Right renal pelvis (tissue), 4 donors: ENCODE measurements at places on chromosomes 12 and 14.

DNA sequence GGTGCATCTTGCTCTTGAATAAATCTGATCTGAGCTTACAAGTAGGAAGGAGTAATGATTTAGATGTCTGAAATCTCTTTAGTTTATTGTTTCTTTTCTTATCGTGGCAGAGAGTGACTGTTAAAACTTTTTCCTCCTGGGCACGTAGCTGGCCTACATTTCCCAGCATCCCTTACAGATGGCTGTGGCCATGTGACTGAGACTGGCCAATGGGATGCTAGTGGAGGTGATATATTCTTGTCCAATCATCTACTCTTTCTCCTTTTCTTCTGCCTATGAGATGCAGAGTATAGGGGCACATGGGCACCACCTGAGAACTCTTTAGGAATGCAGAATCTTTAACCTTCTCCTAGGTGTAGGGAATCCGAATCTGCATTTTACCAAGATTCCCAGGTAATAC, 237.3 kb downstream of the RGS6 start:
- DNase-seq = no peak

- DNase-seq = no peak
Measured at GRCh38 chr14:99718811-99719192, 34.7 kb downstream of the CYP46A1 start.

- no peak for DNase-seq
Measured at GRCh38 chr12:7015555-7016370, 2.5 kb downstream of the LPCAT3 start.

- DNase-seq = no peak
Measured at GRCh38 chr12:103964805-103965204, 867 bp upstream of the TDG start.

GRCh38 chr12:124482901-124483799, 84.3 kb downstream of the NCOR2 start:
- no peak for DNase-seq

DNA sequence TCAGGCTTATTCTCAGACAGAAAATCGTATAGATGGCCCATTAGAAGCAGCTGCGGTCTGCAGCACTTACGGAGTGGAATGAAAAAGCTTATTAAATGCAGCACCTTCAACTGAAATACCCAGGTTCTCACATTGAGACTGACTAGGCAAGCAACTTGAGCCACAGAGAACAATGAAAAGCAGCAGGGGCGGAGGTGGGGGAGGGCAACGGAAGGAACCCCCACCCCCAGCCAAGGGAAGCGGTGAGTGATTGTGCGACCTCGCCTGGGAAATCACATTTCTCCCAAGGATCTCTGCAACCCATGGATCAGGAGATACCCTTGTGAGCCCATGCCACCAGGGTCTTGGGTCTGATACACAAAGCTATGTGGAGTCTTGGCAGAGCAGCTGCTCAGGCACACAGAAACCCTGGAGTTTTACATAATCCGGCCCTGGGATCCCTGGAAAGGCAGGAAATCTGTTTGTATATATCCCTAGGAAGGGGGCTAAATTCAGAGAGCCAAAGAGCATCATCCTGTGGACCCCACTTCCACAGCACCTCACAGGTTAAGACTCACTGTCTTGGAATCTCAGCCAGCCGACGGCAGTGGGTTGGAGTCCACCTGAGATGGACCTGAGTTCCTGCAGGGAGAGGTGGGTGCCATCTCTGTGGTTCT, 38.1 kb downstream of the PZP start:
- no peak for DNase-seq

DNA sequence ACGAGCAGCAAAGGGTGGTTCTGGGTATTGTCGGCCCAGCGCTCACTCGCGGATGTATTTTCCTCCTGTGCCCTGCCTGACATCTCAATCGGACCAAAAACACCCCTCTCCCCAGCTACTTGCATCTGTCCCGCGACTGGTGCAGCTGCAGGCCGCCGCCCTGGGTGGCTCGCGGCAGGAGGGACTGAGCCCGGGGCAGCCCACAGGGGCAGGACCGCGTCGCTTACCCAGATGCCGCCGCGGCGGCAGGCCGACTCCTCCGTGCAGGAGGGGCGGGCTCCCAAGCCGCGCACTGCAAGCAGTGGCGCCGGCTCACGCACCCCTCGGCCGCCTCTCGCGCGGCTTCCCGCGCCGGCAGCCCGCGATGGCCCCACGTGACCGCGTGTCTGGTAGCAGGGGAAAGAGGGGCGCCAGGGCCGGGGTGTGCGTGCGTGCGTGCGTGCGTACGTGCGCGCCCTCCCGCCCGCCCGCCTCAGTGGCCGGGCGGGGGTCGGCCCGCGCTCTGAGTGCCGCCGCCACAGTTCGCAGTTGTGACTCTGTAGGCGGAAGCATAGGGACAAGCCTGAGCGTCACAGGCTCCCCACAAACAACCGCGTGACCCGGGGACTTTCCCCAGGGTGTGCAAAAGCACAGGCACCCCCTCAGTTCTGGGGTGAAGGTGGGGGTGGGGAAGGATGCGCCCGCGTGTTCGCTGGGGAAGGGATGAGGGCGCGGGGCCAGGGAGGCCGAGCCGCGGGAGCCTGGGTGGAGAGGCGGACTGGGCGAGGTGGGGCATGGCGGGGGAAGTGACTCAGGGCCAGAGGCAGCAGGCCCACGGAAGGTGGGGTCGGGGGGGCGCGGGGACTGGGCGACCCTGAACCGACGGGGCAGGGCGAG, at the start of gene ZBTB25:
Gene ZBTB25, minus strand, starts transcription at position 405 of the 876 bp plus-strand sequence. CDS start 13,305 bp downstream, outside the sequence.
- DNase-seq = peak; percentile 74

DNA sequence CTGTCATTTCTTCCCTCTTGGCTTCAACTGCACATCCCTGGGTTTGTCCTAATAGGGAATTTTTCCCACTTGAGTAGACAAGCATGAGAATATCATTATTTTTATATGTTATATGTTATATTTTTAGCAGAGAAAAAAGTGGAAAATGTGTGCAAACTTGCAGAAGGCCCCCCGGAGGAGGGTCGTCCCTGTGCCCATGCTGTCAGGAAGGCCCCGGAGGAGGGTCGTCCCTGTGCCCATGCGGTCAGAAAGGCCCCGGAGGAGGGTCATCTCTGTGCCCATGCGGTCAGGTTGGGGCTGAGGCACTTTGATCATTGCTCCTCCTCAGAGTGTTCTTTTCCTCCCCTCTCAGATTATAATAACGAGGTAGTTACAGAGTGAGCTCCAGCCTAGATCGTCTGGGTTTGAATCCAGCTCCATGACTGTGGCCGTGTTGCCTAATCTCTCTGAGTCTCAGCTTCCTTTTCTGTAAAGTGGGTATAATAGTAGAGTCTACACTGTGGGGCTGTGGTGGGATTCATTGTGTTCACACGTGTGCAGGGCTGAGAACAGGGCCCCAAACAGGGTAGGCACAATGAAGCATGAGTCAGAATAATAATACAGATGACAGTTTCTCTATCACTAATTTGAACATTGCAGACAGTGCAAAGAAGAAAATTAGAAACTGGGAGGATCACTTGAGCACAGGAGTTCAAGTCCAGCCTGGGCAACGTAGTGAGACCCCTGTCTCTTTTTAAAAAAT, 33.4 kb downstream of the ELK3 start:
- DNase-seq = no peak

DNA sequence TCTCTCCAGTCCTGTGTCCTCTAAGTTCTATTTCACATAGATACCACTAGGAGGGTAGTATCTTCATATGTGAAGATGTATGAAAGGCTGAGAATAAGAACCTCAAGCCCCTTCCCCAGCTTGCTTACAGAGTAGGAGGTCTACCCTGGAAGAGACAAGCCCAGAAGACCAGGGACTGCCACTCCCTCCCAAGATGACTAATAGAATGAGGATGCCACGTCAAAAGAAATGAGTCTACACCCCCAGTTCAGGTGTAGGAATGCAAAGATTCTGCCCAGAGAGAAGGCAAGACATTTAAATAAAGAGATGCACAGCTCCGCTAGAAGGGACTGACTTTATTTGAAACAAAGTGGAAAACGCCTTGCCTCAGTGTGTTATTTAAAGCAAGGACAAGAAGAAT, 1006.0 kb upstream of the USP15 start:
- DNase-seq = no peak

DNA sequence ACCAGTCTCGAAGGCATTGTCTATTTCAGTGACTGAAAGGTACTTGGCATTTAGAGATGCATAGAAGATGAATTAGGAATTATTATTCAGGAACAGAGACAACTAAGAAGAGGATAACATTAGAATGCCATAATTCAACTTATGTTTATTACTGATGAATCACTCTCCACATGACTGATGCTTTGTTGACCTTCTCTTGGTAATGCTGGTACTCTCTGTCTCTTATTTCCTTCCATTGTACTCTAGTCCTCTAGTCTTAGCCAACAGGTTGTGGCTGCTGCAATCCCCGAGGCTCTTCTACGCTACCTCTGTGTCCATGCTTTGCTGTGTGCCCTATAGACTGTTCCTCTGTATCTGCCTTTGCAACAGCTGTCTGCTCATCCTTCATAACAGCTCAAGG, 652.9 kb downstream of the NRXN3 start:
- no peak for DNase-seq

DNA sequence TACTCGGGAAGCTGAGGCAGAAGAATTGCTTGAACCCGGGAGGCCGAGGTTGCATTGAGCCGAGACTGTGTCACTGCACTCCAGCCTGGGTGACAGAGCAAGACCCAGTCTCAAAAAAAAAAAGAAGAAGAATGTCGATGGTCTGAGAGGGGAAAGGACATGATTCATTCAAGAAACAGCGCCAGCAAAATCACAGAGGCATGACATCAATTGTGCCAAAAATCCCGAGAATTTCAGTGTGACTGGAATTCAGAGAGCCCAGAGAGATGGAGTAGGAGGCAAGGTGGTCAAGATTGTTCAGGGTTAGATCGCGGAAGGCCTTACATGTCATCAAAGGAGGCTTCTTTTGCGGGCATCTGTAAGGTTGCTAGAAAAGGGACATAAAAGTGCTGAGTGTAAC, 483.3 kb downstream of the VRK1 start:
- no peak for DNase-seq

- DNase-seq = no peak
Measured at GRCh38 chr12:107309020-107309419, 215.7 kb upstream of the CRY1 start.

- no peak for DNase-seq
Measured at GRCh38 chr12:93829016-93829415, 151.8 kb downstream of the CRADD start.

GRCh38 chr14:44372807-44373489, 134.1 kb downstream of the FSCB start:
- no peak for DNase-seq

DNA sequence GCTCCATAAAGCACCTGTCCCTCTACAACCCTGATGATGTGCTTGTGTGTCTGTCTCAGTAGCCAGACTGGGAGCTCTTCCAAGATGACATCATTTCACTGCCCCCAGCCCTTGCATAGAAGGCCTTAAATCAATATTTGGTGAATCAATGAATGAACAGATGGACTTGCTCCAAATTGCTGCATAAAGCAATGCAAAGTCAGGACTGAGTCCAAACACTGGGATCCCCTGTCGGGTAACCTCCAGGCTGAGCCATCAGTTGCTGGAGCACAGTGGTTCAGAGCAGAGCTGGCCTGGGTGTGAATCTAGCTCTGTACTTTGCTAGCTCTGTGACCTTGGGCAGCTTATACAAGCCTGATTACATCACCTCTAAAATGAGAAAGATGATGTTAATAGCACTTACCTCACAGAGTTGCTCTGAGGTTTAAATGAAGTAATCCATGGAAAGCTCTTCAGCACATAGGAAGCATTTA, 120.3 kb upstream of the VASH1 start:
- DNase-seq = no peak

DNA sequence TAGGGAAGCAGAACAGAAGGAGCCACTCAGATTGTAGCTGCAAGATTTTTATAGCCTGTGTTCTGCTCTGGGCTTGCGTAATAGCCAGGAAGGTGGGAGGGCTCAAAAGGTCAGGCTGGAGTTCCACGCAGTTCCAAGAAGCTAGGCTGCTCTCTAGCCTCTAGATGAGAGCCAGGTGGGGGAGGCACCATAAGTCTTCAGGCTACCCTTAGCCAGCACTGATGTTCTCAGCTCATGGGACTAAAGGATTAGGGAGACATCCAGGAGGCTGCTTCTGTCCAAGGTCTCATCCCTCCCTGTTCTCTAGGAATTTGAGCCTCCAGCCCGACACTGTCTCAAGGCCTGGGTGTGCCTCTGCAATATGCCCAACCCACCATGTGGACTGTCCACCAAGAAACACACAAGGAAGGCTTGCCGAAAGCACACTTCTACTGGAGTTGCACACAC, 1.7 kb downstream of the LMBR1L start:
- DNase-seq = no peak

DNA sequence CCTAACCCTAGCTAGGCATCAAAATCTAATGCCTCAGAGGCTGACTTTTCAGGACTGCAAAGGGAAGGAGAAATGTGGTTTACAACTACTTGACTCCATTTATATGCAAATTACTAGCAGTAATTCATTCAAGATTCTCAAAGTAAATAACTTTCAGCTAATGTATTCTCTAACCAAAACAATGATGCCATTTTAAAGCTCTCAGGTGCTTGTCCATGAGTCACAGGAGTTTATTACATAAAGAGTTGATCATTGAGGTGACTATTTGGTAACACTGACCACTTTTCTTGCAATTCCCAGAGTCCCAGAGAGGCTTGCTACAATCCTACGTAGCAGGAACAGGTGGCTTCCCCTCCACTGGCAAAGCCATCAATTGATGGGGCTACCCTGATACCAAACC, 109.0 kb upstream of the SLC35F4 start:
- DNase-seq = no peak

DNA sequence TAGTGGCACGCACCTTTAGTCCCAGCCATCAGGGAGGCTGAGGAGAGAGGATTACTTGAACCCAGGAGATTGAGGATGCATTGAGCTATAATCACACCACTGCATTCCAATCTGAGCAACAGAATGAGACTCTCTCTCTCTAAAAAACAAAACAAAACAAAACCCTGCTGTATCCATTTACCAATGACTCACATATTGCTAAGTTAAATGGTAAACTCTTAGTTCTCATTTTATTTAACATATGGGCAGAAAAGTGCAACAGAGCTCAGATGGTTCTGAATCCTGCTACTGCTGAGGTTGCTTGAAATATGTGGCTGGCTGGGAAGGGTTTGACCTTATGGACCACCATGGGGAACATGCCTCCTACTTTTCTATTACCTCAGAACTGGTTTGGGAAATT, 33.7 kb upstream of the CCNT1 start:
- DNase-seq = no peak

- DNase-seq = no peak
Measured at GRCh38 chr12:14959463-14959862, 1.9 kb downstream of the ARHGDIB start.

- no peak for DNase-seq
Measured at GRCh38 chr12:131912518-131913274, 16.4 kb upstream of the PUS1 start.

GRCh38 chr12:121060149-121061001, 21.3 kb upstream of the OASL start:
- no peak for DNase-seq

- DNase-seq = no peak
Measured at GRCh38 chr14:69750495-69750894, 16.4 kb upstream of the SRSF5 start.

GRCh38 chr12:3491938-3492792, 1.2 kb downstream of the PRMT8 start:
- DNase-seq = peak; percentile 78

DNA sequence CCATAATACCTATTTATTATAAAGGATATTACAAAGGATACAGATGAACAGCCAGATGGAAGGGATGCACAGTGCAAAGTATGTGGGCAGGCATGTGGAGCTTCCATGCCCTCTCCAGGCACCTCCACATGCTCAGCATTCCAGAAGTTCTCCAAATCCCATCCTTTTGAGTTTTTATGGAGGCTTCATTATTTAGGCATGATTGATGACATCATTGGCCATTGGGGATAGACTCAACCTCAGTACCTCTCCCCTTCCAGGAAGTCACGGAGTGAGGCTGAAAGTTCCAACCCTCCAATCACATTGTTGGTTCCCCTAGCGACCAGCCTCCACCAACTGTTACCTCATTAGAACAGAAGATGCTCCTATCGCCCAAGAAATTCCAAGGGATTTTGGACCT, 156.4 kb downstream of the ATP23 start:
- DNase-seq = no peak
